Brain pericyte (primary cell): ENCODE measurements at places on chromosomes 4 and X.

- no peak for DNase-seq
Measured at GRCh38 chrX:43835559-43835958, 46.7 kb downstream of the MAOB start.

- DNase-seq: no peak
Measured at GRCh38 chr4:184309241-184310170, 91.8 kb upstream of the ENPP6 start.

DNA sequence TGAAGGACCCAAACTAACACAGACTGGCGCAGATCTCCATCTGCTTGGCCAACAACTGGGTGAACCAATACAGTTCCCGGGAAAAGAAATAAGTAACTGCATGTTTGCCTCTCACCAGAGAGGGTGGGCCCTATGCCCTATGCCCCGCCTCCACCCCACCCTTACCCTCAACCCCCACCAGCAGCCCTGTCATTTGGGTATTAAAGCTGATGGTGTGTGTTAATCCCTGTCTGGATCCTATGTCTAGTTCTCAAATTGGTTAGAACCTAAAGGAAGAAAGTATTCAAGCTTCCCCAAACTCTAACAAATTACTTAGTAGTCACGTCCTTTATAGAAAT is 19.0 kb downstream of the SMPX start:
- DNase-seq: no peak

GRCh38 chrX:129823115-129823514 is 20.6 kb downstream of the ZDHHC9 start:
- no peak for DNase-seq

DNA sequence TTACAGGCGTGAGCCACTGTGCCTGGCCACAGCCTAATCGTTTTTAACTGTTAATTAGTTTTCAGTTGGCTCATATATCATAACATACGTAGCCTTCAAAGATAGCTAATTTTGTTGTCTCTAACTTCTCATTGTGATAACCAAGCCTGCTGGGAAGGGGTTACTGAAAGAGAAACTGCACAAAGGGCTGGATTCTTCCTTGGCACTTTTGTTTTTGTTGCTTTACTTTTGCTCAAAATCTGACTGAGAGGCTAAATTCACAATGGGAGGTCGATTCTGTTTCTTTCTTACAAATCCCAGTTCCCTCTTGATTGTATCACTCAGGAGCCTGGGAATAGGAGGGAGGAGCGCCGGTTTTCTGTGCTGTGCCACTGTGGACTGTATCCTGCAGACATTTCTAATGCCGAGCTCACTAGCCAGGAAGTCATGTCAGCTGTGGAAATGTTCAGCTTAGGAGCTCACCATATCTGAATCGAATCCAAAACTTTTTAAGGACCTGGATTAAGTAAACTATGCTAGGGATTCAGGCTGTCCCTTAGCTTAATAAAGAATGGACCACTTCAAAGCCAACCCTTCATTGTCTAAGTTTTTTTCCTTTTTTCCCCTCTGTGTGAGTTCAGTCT is 120.5 kb upstream of the FAT1 start:
- peak; percentile 30 for DNase-seq

- no peak for DNase-seq
Measured at GRCh38 chrX:69142788-69143469, 22.3 kb downstream of the PJA1 start.

GRCh38 chr4:139175646-139176301 is 1.2 kb downstream of the ELF2 start:
- no peak for DNase-seq

DNA sequence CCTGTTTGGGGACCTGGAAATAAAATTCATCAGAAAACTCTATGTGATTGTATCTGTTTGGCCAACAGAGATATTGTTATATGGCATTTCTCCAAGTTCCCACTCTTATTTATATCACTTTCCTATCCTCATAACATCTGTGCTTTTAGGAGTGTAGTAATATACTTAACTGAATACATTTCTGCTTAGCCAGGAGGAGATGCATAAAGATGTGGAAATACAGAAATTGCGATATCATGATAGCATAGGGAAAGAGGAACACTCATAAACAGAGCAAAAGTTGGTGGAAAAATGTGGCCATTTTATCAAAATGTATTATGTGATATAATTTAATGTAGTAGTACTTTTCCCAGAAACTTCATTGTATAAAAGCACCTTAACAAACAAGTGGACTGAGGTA is 46.1 kb upstream of the TSPAN7 start:
- DNase-seq: no peak

GRCh38 chrX:31138124-31138523 is 66.3 kb upstream of the FTHL17 start:
- DNase-seq: no peak

GRCh38 chr4:145609481-145610427 is 9.4 kb upstream of the MMAA start:
- DNase-seq: peak; percentile 26

- DNase-seq: peak; percentile 47
Measured at GRCh38 chr4:158670975-158671664, 567 bp downstream of the C4orf46 start.

- no peak for DNase-seq
Measured at GRCh38 chr4:17934286-17934685, 87.3 kb downstream of the LCORL start.

DNA sequence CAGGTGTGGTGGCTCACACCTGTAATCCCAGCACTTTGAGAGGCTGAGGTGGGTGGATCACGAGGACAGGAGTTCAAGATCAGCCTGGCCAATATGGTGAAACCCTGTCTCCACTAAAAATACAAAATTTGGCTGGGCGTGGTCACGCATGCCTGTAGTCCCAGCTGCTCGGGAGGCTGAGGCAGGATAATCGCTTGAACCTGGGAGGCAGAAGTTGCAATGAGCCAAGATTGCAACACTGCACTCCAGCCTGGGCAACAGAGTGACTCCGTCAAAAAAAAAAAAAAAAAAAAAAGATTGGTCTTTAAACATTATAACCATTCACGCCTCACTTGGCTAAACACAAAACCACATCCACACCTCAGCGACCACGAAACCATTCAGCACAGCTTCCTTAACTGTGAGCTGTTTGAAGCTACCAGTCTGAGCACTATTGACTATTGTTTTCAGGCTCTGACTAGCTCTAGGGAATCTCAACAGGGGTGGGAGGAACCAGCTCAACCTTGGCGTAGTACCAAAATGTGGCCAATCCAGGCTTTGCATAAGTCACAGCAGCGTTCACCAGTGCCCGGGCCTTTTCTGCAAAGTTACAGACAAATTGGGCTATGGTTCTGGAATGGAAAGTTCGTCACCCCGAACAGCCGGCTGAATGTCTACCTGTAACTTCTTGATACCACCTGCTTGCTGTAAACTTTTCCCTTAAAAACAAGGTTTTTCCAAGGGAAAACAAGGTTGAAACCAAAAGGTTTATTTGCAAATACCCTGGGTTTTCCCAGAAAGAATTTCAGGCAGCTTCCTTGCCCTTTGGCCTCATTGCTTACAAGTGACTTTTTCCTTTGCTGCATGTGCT is 73.6 kb upstream of the DHX15 start:
- no peak for DNase-seq

- no peak for DNase-seq
Measured at GRCh38 chr4:148216866-148217814, 225.1 kb downstream of the NR3C2 start.

GRCh38 chr4:84499624-84499982 is 511 bp upstream of the NKX6-1 start:
- no peak for DNase-seq
